ENCODE measurements at places on chromosomes 6 and 20. TPM values are rescaled to one million over a fixed set of nuclear protein-coding genes. Genes with fewer than 3 reads are reported as not detected.

DNA sequence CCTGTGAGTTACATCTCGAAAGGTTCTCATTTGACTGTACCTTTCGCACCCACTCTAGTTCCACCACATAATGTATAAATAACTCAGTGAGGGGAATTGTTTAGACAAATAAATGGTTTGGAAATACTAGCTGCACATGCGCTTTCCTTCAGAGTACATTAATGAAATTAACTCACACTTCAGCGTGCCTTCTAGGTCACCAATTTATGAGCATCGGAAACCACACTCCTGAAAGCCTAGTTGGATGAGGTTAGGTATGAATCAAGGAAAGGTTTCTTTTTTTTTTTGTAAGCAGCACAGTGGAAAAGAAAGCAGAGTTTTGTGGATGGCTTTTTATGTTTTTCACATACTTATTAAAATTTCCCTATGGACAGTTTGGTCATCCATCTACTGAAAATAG is 247.8 kb upstream of the TCF21 start:
- DNase-seq: no peak

Gene APOBEC2
- total RNA-seq: not detected

DNA sequence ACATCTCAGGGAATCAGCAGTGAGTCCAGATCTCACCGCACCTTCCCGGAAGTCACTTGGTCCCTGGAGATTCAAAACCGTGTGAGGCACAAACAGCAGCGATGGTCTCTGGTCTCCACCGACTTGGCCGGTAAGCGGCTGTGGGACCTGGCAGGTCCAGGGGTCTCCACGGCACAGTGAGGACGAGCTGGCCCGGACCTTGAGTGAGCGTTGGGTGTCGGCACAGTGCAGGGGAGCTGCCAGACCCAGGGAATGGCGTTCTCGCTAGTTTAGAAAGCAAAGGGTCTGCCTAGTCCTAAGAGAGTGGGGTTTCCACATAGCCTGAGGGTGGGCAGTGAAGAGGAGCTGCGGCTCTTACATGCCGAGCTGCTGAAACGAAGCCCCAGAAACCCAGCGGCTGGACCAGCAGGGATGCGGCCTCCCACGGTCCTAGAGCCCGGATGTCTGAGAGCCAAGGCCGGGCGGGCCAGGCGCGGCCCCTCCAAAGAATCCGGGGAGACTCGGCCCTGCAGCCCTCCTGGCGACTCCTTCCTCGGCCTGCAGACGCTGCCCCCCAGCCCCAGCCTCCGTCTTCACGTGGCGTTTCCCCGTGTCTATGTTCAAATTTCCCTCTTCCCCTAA is 185.0 kb downstream of the ERMARD start:
- no peak for DNase-seq

Gene NRSN1
- total RNA-seq: not detected

GRCh38 chr6:145245119-145245518 is 490.2 kb downstream of the EPM2A start:
- DNase-seq: no peak

Gene DYNLT2
- total RNA-seq: 0.26 TPM

GRCh38 chr6:111975466-111975865 is 78.4 kb upstream of the CCN6 start:
- no peak for DNase-seq

Gene C20orf144
- not detected for total RNA-seq

Gene HSPA1L
- 1.5 TPM for total RNA-seq

Gene FAM83B
- 0.27 TPM for total RNA-seq

Gene F13A1
- total RNA-seq: 90.6 TPM

Gene HLA-DQA1
- total RNA-seq: 41.8 TPM

GRCh38 chr6:132388291-132388690 is 13.0 kb downstream of the MOXD1 start:
- no peak for DNase-seq

- no peak for DNase-seq
Measured at GRCh38 chr20:4342609-4343008, 327.3 kb upstream of the RNF24 start.

GRCh38 chr20:36519012-36519719 is 22.2 kb upstream of the MYL9 start:
- no peak for DNase-seq

GRCh38 chr20:7714549-7714948 is 225.7 kb downstream of the HAO1 start:
- DNase-seq: no peak

DNA sequence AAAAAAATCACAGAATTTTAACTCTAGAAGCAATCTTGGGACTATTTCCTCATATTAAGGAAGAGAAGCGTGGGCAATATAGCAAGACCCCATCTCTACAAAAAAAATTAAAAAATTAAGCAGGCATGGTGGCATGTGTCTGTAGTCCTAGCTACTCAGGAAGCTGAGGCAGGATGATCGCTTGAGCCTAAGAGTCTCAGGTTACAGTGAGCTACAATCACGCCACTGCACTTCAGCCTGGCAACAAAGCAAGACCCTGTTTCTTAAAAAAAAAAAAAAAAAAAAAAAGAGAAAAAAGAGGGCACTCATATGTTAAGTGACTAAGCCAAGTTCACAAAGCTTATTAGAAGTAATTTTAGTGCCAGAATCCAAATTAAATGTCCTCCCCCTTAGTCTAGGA is 100.8 kb downstream of the SESN1 start:
- no peak for DNase-seq

- DNase-seq: no peak
Measured at GRCh38 chr20:38810926-38811630, 5.6 kb downstream of the PPP1R16B start.

DNA sequence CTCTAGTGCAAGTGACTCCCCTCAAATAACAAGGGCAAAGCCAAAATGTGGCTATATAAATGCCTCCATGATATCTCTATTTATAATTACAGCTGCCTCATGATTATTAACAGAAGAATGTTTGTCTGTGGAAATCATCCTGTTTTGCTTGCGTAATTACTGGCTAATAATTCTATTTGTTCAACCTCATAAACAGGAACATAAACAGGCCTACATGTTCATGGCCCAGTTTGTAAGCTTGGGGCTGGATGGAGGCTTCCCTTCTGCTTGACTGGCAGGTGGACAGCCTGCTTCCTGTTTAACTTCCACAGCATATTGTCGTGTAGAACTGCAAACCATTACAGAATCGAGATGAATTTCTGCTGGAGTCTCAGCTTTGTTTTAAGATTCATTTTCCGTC is 766.0 kb upstream of the MAP3K7 start:
- DNase-seq: peak; percentile 45

GRCh38 chr6:123904228-123904627 is 100.6 kb downstream of the NKAIN2 start:
- no peak for DNase-seq

DNA sequence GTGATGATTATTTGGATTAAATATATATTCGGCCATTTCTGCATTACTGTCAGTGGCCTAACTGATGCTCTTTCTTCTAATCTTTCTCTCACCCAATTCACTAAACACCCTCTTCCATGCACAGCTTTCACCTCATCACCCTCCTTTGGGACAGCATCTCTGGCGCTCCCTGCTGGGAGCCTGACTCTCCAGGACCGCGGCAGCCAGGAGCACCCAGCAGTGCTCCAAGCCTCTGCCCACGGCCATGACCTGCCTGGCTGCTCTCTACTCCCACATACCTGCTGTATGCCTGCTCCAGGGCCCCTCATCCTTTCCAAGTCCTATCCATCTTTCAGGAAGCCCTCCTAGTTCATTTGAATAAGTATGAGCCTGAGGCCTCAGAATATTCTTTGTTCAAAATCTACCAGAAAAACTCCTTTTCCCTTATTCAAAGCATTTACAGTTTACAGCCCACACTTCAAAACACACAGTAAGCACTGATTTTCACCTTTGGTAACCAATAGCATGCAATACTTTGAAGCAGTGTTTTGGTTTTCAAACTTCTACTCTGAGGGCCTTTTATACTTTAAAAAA is 15.2 kb downstream of the CTCFL start:
- DNase-seq: no peak

Measured in uterus (tissue), 4 donors.